T47D (cell line): ENCODE measurements at places on chromosomes 1 and 21.

DNA sequence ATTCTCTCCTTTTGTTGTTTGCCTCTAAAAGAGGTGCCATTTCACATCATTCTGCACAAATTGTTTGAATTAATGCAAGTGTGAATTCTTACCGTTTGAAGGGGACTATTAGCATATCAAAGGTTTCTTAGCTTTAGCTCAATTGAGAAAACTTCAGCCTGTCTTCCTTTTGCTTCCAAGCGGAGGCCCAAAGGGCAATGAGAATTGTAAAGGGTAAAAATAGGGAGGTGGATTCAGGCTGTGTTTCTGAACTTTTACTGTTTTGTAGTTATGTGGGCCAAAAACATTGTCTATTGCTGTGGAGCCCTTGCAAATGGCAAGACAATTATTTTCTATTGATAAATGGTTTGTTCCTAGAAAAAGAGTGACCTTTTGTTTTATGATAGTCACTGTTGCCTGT lies 3.6 kb downstream of the ADGRL2 start:
- no peak for DNase-seq

DNA sequence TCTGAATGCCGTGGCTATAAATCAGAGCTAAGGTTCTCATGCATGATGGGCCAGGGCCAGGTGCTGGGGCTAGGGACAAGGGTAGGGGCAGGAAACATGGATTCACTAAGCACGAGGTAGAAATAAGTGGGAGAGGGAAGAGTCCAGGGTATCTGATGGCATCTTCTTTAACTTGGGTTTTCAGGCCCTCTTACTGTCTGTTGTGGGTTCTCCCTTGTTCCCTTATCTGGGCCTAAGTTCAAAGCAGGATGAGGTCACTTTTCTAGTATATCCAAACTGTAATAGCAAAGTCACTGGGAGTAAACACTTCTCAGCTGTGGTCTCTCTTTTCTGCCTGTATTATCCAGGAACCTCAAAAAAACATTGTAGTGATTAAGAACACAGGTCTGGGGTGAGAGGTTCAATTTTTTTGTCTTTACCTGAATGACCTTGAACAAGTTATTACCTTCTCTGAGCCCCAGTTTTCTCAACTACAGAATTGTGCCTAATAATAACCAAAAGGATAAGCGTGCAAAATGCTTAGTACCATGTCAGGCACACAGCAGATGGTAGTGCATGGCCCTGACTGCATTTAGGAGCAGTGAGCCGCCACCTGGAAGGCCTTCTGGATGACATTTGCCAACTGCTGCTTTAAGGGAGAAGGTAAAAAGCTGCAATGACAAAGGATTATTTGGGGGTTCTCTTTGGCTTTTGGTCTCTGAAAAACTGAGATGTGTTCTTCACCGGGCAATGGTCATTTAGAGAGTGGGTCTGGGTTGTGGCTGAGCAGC lies 53.6 kb upstream of the A3GALT2 start:
- DNase-seq: no peak

- no peak for DNase-seq
Measured at GRCh38 chr1:235504122-235504493, at the start of gene B3GALNT2. TSS of gene B3GALNT2 (minus strand) at chr1:235504452. CDS start at chr1:235504252, 200 bp downstream.

GRCh38 chr1:115310581-115311473 lies 27.2 kb downstream of the NGF start:
- no peak for DNase-seq

- no peak for DNase-seq
Measured at GRCh38 chr21:33245289-33245918, 15.7 kb downstream of the IFNAR2 start.

DNA sequence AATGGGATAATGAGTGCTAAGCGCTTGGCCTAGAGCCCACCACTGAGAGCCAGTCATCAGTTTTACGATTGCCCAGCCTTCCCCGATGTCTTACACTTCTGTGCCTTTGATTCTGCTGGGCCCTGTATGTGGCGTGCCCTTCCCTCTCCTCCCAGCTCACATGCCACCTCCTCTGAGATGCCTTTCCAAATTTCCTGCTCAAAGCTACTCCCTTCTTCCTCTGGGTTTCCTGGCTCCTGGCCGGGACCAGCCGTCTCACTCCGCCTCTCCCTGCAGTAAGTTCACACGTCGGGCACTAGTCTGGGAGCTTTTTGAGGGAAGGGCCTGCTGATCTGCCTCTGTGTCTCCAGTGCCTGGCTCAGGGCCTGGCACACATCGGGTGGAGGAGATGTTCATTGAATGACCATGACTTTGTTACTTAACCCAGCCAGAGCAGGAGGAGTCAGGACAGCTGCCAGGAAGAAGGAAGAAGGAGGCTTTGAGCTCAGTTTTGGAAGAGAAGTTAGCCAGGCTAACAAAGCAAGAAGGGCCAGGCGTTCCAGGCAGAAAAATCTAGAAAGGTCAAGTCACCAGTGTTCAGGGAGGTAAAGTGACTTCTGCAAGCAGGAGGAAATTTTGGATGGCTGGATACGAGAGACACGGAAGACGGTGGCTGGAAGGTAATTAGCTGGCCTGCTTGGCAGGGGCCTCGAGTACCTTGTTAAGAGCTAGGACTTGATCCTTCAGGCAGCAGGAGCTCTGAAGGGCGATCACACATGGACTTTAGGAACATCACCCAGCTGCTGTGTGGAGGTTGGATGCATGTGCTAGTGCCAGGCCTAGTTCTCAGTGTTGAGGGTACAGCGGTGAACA lies 63.6 kb downstream of the EPHB2 start:
- no peak for DNase-seq

- DNase-seq: no peak
Measured at GRCh38 chr1:4965346-4966075, 311.1 kb downstream of the AJAP1 start.

GRCh38 chr21:18987520-18988026 lies 584.0 kb upstream of the TMPRSS15 start:
- no peak for DNase-seq

DNA sequence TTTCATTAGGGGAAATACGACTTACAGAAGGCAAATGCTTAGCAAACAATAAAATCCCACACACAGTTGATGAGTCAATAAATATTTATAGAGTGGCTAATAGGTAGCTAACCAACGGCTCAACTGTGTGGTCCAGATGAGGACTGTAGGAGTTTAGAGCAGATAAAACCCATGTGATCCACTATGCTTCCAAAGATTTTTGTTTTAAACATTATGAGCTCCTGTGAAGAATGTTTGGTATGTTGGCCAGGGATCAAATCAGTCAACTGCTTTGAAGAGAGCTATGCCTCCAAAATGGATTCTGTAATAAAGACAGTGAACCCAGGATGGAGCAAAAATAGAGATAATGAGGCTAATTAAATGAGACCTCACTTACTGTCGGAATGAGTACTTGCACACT lies 72.3 kb upstream of the COL11A1 start:
- no peak for DNase-seq

- no peak for DNase-seq
Measured at GRCh38 chr1:66265796-66266195, 268.2 kb upstream of the SGIP1 start.

GRCh38 chr1:214401666-214402065 lies 120.7 kb downstream of the SMYD2 start:
- DNase-seq: no peak

DNA sequence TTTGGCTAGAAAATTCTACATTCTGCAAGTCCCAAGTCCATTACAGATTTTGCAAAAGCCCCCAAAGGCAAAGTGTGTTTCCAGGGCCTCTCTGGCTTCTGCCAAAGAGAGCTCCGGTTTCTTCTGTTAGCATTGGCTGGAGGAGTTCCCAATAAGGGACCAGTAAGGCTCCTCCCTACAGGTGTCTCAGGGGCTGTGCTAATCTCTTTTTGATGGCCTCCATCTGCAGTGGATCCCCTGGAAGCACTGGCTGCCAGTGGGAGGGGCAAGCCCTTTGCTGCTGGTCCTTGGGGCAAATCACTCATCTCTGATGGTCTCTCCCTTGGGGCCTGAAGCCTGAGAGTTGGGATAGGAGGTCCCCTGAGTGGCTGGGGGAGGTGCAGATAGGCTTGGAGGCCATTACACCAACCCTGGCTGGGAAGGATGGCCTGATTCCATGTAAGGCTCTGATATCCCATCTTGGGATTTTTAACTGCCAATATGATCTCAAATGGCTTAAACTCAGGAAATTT lies 89.1 kb upstream of the USP24 start:
- DNase-seq: no peak

- DNase-seq: no peak
Measured at GRCh38 chr1:154726443-154726842, 118.5 kb upstream of the ADAR start.

- DNase-seq: no peak
Measured at GRCh38 chr21:28607545-28607944, 385.1 kb downstream of the LTN1 start.

- no peak for DNase-seq
Measured at GRCh38 chr1:171515299-171515698, 30.0 kb downstream of the PRRC2C start.

DNA sequence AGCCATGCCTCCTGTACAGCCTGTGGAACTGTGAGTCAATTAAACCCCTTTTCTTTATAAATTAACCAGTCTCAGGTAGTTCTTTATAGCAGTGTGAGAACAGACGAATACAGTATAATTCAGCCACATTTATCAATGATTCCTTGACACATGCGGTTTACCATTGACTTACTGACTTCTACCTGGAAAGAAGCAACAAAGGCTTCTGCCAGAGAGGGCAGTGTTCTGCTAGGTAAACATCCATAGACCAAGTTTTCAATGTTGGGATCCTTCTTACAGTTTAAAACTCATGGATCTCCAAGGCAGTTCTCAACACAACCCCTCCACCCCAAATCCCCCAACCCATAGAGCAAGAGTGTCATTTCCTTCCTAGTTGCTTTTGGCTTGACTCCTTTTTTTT lies 150.6 kb downstream of the ZNF648 start:
- DNase-seq: no peak

DNA sequence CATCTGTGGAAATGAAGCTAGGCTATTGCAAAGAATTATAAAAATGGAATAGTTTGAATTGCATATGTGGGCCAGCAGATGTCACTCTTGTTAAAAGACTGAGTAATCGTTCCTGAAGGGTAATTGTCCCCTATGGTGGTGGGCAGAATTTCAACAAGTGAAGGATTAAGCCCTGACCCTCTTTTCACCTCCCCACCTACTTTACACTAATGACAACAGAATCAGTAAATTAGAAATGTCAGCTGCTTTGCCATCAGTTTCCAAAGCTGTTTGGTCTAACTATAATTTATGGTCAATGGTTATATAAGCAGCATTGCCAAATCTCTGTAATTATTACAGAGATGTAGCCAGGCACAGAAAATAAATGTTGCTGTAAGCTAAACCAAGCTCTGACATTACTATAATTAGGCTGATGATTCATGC lies 898.6 kb downstream of the AMY1C start:
- DNase-seq: peak; percentile 48
